Activated CD4-positive, alpha-beta T cell treated with anti-CD3 and anti-CD28 coated beads for 36 hours (primary cell): ENCODE measurements at places on chromosomes 16 and 17. TPM values are rescaled to one million over a fixed set of nuclear protein-coding genes. Genes with fewer than 3 reads are reported as not detected.

DNA sequence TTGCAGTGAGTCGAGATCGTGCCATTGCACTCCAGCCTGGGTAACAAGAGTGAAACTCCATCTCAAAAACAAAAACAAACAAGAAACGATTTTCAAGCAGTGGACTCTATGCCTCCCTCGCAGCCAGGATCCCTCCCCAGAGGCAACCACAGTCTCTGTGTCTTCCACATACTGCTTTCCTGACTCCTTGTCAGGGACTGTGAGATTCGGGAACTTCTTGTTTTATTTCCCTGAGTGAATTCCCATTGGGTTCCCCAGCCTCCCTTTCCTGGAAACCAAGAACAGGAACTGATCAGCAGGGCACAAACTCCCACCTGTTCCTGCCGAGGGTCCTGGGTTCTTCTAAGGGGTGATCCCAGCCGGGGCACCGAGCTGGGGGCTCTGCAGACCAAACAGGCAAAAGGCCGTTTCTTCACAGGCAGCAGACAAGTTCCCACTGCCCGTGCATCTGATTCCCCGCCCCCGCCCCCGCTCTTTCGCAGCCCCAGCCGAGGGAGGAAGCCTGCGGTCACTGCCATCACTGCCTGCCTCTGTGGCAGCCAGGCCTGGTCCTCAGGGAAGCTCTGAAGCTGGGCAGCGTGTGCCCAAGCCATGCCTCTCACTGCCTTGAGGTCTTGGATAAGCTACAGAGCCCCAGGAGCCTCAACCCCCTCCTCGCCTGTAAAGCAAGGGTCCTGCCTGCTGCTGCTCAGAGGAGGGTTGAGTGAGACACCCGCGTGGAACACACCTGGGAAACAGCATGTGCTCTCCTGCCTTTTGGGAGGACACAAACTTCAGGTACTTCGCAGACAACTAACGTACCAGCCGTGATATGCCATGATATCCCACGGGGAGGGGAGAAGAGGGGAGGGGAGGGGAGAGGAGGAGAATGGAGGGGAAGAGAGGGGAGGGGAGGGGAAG is 5.5 kb upstream of the PIEZO1 start:
- DNase-seq, result peak; percentile 83
- no peaks in the 10 kb centered on the region for H3K36me3 ChIP-seq
- peaks cover 45% of the 10 kb centered on the region for H3K4me1 ChIP-seq

EXOC3L1 gene
- not detected for total RNA-seq

- peaks cover 18% of the 10 kb centered on the region for H3K36me3 ChIP-seq
- peaks cover 42% of the 10 kb centered on the region for H3K4me1 ChIP-seq
- H3K4me3 ChIP-seq, result no peak overlapping the region
- H3K27me3 ChIP-seq, result no peaks in the 10 kb centered on the region
Observed at GRCh38 chr17:37546302-37546701, 56.6 kb downstream of the DUSP14 start.

DNA sequence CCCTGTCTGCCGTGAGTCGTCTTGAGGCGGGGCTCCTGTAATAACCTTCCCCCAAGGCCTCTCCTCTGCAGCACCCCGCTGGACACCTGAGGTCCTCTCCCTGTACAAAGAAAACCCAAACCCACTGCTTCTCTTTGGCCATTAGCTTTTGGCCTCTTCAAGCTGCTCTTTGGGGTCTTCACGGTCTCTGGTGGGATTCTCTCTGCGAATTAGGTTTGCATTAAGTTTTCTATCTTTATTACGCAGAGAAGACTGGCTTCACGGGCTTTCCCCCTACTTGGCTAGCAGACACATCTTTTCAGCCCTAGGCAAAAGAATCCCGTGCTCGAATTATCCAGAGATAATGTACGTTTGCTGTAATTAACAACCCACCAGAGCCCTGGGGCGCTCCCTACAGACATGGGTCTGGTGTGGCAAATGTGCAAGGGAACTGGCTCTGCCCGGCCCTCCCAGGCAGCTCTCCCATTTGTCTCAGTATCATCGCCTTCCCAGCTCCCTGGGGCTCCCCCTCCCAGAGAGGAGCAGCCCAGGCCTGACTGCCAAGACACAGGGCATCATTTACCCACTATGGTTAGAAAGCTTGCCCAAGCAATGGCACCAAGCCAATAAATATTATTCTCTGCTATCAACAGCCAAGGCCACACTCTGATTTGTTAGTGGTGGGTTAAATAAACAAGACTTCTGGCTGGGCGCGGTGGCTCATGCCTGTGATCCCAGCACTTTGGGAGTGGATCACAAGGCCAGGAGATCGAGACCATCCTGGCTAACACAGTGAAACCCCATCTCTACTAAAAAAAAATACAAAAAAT is 24.7 kb upstream of the KLHDC4 start:
- no peaks in the 10 kb centered on the region for H3K36me3 ChIP-seq
- no peak overlapping the region for H3K4me3 ChIP-seq
- H3K4me1 ChIP-seq, result no peaks in the 10 kb centered on the region

SMCR8 gene
- total RNA-seq, result 14.5 TPM

DNA sequence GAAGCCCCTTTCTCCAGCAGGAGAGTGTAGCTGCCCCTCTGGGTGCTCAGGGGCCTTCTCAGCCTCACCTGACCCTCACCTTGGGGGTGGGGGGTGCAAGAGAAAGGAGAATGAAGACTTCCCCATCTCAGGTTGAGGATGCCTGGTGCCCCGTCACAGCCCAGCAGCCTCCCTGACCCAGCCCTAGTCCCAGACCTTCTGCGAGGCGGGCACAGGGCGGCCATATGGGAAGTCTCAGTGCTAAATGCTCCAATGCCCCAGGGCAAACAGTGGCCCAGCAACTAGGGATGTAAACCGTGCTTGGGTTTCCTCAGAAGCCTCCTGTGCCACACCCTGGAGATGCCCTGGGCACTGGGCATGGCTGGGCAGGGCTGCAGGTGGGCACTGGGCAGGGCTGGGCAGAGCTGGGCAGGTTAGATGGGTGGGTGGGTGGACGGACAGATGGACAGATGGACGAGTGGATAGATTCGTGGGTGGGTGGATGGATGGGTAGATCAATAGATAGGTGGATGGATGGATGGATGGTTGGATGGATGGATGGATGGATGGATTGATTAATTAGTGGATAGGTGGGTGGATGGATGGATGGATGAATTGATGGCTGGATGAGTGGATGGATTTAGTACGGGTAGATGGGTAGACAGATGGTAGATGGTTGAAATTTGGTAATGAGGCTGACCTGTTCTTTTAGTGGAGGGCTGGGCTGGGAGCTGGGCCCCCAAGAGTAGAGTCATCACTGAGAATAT is 16.8 kb downstream of the TPSD1 start:
- H3K27ac ChIP-seq, result no peak overlapping the region
- H3K36me3 ChIP-seq, result no peaks in the 10 kb centered on the region
- no peak for DNase-seq
- no peak overlapping the region for H3K4me3 ChIP-seq
- H3K27me3 ChIP-seq, result peaks cover 11% of the 10 kb centered on the region
- peaks cover 2% of the 10 kb centered on the region for H3K4me1 ChIP-seq

KRT28 gene
- total RNA-seq, result not detected

GRCh38 chr17:67041941-67042899 is 2.1 kb upstream of the CACNG1 start:
- no peak overlapping the region for H3K27ac ChIP-seq
- no peak for DNase-seq
- no peaks in the 10 kb centered on the region for H3K36me3 ChIP-seq
- no peak overlapping the region for H3K4me3 ChIP-seq
- H3K4me1 ChIP-seq, result no peaks in the 10 kb centered on the region

GRCh38 chr16:30493941-30494488 is 21.5 kb downstream of the ITGAL start:
- no peak for DNase-seq
- peaks cover 17% of the 10 kb centered on the region for H3K4me1 ChIP-seq
- peak overlapping the region; percentile 4 for H3K27ac ChIP-seq
- no peaks in the 10 kb centered on the region for H3K27me3 ChIP-seq
- peaks cover 56% of the 10 kb centered on the region for H3K36me3 ChIP-seq
